ENCODE measurements at places on chromosomes 6 and 20.

DNA sequence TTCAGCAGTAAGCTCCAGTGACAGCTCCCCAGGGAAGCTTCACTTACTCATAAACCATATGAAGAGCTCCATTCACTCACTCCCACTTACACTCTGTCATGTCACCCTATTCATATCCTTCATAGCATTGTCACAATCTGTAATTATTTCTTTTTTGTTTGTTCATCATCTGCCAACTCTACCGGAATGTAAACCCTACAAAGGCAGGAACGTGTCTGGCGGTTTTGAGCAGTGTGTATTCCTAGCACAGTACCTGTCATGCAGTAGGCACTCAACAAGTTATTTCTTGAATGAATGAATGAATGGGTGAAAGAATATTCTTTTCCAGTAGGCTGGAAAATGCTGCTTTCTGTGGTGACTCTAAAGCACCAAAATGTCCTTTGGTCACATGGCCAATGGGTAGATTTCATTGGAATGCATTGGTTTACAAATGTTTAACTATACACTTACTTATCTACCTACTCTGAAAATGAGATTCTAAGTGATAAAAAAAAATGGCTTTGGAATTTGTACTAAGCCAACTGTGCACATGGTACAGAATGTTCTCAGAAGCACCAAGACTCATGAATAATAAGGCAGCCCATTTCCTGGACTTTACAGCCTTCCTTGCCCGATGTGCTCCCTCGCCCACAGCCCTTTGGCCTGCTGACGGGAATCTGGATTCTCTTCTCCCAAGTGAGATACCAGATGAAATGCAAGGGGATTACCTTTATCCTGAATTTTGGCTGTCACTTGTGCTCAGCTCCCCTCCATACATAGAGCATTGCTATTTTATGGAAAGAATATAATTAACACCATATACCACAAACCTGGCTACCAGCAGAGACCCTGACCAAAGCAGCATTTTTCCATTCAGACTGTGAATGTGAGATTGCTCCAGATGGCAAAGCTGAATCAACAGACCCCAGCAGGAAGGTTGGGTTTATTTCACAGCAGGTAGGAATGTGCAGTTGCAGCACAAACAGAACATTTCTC lies 273.3 kb downstream of the ALDH8A1 start:
- no peak for DNase-seq

DNA sequence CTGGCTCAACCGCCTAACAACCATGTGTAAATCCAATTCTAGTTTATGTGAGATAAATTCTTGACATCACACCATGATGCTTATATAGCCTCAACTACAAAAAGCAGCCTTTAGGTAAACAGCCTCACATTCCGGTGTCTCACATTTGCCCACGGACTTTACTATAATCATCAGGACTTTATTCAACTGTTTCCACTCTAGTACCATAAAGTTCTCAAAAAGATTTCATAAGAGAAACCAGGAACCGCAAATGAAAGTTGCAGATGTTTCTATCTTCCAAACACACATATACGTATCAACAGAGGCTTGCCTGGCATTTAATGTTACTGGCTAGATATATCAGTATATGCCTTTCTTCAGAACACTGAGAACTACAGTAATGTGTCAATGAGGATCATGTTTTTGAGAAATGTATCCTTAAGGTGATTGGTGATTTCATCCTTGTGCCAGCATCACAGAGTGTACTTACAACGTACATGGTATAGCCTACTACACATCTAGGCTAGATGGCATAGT lies 80.0 kb downstream of the EPB41L2 start:
- DNase-seq: no peak

GRCh38 chr6:3333263-3333662 lies 74.5 kb downstream of the PSMG4 start:
- no peak for DNase-seq

DNA sequence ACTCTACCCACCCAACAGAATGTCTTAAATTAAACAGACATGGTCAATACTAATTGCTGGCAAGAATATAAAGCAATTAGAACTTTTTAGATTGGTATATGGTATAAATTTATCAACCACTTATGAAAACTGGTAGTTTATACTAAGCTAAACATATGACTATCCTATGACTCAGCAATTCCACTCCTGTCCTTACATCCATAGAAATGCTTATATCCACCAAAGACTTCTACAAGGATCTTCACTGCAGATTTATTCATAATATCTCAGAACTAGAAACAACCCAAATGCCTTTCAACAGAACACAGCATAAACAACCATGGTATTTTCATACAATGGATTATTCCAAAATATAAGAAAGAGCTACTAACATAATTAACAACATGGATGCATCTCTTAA lies 4.6 kb downstream of the ZNF184 start:
- no peak for DNase-seq

GRCh38 chr20:25077610-25078169 lies 4.3 kb downstream of the VSX1 start:
- DNase-seq: no peak

DNA sequence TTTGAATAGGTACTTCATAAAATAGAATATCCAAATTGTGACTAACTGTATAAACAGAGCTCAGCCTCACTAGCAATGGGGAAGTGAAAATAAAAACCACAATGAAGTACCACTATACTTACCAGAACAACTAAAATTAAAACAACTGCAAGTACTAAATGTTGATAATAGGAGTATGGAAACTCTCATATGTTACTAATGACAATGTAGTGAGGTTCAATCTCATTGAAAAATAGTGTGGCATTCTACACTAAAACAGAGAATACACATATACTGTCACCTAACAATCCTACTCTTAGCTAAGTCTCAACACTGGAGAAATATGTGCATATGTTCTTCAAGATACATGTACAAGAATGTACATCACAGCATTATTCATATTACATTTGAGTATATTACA lies 132.0 kb upstream of the CARMIL1 start:
- DNase-seq: no peak

All from iPS DF 6.9 (cell line).